ENCODE measurements at places on chromosomes 1 and 21.
A peak's percentile ranks its signal among the peaks of the same experiment; 100 is the strongest.

DNA sequence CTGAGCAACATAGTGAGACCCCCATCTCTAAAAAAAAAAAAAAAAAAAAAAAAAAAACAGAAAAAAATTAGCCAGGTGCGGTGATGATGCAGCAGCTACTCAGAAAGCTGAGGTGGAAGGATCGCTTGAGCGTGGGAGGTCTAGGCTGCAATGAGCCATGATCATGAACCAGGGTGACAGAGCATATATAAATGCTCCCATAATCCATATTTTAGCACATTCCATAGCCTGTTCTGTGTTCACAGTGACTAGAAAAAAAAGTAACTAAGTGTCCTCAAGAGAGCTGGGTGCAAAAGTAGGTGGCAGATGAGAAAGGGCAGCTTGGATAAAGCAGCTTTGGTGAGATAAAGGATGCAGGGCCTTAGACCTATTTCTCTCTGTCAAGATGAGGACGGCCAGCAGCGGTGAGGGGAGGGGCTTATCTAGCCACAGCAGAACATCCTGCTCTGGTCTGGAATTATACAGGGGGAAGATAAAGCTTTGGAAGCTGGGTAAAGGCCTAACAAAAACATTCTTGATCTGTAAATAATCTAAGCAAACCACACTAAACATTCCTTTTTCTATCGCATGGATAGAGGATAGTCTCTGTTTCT, 205.3 kb downstream of the DAB1 start:
- H3K27ac ChIP-seq = no peak overlapping the region
- H3K4me1 ChIP-seq = no peaks in the 10 kb centered on the region
- no peak overlapping the region for H3K4me3 ChIP-seq
- DNase-seq = no peak
- no peaks in the 10 kb centered on the region for H3K36me3 ChIP-seq

- no peaks in the 10 kb centered on the region for H3K36me3 ChIP-seq
- peaks cover 83% of the 10 kb centered on the region for H3K27me3 ChIP-seq
- no peak overlapping the region for H3K4me3 ChIP-seq
- H3K27ac ChIP-seq = no peak overlapping the region
- H3K4me1 ChIP-seq = no peaks in the 10 kb centered on the region
Measured at GRCh38 chr1:34612091-34612827, 142.6 kb upstream of the GJB5 start.

DNA sequence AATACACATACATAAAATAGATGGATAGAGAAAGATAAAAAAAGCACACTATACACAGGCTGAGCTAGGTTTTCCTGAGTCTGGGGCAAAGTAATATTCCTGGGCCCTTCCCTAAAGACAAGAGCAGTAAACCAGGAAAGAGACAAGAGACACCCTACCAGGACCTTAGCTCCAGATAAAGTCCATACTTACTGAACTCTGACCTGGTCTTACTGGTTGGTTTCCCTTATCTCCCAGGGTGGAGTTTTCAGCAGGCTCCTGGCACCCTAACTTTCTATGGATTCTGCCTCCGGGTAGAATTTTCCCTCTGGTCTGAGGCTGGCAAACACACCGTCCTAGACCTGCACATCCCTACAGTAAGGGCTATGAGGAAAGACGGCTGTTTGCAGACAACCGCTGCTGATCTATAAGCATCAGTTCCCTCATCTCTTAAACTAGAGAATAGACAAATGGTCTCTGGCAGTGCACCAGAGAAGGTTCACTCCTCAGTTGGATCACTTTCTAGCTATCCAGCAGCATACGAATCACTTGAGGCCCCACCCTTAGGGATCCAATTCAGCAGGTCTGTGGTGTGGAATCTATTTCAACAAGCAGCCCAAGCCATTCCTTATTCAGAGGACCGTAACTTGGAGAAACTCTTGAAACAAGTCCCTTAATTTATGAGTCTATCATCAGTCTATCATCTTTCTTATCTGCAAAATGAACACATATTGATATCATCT, 52.0 kb downstream of the ARHGEF11 start:
- H3K27ac ChIP-seq = no peak overlapping the region
- no peak for DNase-seq

- H3K27ac ChIP-seq = no peak overlapping the region
- DNase-seq = no peak
- H3K4me1 ChIP-seq = peaks cover 10% of the 10 kb centered on the region
- H3K27me3 ChIP-seq = no peaks in the 10 kb centered on the region
- peaks cover 49% of the 10 kb centered on the region for H3K36me3 ChIP-seq
- H3K4me3 ChIP-seq = no peak overlapping the region
Measured at GRCh38 chr1:6660415-6661049, 35.9 kb downstream of the THAP3 start.

DNA sequence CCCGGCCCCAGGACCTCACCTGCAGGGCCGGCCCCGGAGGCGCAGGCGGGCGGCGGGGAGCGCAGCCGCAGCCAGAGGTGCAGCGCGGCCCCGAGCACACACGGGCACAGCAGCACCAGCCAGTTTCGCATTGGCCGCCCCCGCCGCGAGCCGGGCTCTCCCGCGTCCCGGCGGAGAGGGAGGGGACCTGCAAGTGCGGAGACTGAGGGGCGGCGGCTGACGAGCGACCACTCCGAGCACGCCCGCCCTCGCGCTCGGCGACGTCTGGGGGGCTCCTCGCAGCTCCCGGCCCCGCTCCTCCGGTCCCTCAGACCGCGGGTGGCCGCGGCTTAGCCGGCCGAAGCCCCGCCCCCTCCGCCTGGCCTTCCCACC, at the start of gene B3GALNT2:
B3GALNT2 (minus strand) TSS at position 331 of the 372 bp plus-strand sequence; CDS start at position 131, 200 bp downstream.
- DNase-seq = no peak
- peaks cover 37% of the 10 kb centered on the region for H3K4me1 ChIP-seq
- H3K27ac ChIP-seq = peak within 1 kb of the TSS; percentile 98
- H3K36me3 ChIP-seq = peaks cover 6% of the 10 kb centered on the region

GRCh38 chr1:230170153-230170547, 103.1 kb downstream of the GALNT2 start:
- H3K4me3 ChIP-seq = no peak overlapping the region
- DNase-seq = no peak
- H3K27me3 ChIP-seq = no peaks in the 10 kb centered on the region
- H3K36me3 ChIP-seq = no peaks in the 10 kb centered on the region
- H3K27ac ChIP-seq = no peak overlapping the region

- no peak overlapping the region for H3K27ac ChIP-seq
- no peaks in the 10 kb centered on the region for H3K4me1 ChIP-seq
- H3K27me3 ChIP-seq = no peaks in the 10 kb centered on the region
- peaks cover 33% of the 10 kb centered on the region for H3K36me3 ChIP-seq
- H3K4me3 ChIP-seq = no peak overlapping the region
Measured at GRCh38 chr1:218336328-218336727, 8.8 kb upstream of the TGFB2 start.

- H3K4me1 ChIP-seq = peaks cover 10% of the 10 kb centered on the region
- H3K4me3 ChIP-seq = no peak overlapping the region
- no peak overlapping the region for H3K27ac ChIP-seq
- H3K27me3 ChIP-seq = no peaks in the 10 kb centered on the region
- H3K36me3 ChIP-seq = no peaks in the 10 kb centered on the region
- DNase-seq = no peak
Measured at GRCh38 chr1:172427191-172427590, 6.7 kb downstream of the C1orf105 start.

DNA sequence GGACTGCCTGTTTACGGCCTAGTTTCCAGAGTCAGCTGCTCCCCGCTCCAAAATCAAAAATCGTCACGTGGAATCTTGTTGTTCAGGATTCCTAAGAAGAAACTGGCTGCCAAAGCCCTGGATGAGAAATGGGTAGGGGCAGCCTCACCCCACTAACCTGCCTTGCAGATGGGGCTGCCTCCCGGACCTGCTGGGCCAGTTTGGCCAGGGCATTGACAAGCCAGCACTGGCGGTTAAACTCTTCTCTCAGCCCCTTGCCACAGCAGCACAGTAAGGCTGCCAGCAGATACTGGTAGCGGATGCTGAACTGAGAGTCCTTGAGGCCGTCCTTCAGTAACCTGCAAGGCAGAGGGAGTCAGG, 31.6 kb upstream of the PPP1R15B start:
- DNase-seq = no peak
- H3K4me3 ChIP-seq = no peak overlapping the region
- peak overlapping the region; percentile 6 for H3K27ac ChIP-seq
- peaks cover 19% of the 10 kb centered on the region for H3K36me3 ChIP-seq
- no peaks in the 10 kb centered on the region for H3K27me3 ChIP-seq

GRCh38 chr1:155187456-155187891, 13.8 kb downstream of the TRIM46 start:
- peaks cover 40% of the 10 kb centered on the region for H3K36me3 ChIP-seq
- no peak for DNase-seq
- H3K4me3 ChIP-seq = peak overlapping the region; percentile 47
- H3K4me1 ChIP-seq = peaks cover 28% of the 10 kb centered on the region

DNA sequence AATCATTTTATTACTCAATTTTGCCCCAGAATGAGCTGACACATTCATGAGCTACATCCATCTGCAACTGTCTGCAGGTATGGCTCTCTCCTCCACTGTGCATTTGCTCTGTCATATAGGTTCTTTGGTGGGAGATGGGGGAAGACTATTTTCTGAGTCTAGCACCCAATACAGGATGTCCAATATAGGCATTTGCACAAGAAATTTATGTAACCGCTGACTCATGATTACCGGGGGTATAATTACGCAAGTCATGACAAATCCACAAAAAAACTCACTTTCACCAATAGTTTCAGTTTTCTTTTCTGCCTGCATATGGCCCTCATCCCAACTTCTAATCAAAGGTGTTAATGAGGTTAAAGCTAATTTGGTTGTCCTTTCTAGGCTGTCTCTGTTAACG, 17.5 kb upstream of the VSIG8 start:
- DNase-seq = peak; percentile 93
- H3K27ac ChIP-seq = no peak overlapping the region
- no peak overlapping the region for H3K4me3 ChIP-seq
- no peaks in the 10 kb centered on the region for H3K27me3 ChIP-seq
- H3K36me3 ChIP-seq = no peaks in the 10 kb centered on the region

DNA sequence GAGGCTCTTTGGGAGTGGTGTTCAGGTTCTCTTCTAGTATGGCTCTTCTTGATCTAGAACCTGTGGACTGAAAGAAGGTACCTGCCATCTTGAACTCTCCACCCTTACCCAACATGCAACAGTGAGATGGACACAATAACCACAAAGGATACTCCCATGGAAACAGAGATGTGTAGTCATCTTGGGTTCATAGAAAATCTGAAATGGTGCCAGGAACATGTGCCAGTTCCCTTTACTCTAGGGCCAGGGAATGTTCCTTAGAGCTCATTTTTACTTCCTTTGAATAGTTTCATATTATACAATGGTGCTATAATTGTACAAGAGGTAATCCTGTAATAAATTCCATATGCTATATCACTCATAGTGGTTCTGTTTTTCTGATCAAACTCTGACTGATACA, 13.2 kb upstream of the SCYL3 start:
- H3K27ac ChIP-seq = no peak overlapping the region
- DNase-seq = peak; percentile 23
- H3K36me3 ChIP-seq = no peaks in the 10 kb centered on the region
- H3K4me3 ChIP-seq = no peak overlapping the region

DNA sequence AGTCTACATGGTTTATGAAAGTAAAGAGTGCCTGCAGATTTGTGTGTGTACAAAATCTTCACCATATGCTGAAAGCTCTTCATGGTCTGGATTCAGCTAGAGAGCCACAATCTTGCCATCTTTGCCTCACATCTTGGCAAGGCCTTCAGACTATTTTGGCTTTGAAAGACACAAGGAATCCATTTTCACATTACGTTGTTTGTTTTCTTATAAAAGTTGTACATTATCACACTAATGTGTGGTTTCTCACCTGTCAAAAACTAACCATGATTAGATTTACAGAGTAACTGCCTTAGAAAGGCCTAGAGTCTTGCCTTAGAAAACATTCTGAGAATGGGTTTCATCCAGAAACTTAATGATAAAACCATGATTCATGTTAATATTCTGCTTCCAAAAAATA, 494.6 kb downstream of the NEGR1 start:
- no peaks in the 10 kb centered on the region for H3K27me3 ChIP-seq
- no peak for DNase-seq
- H3K36me3 ChIP-seq = no peaks in the 10 kb centered on the region
- no peak overlapping the region for H3K27ac ChIP-seq

GRCh38 chr21:33980276-33980916, 64.8 kb upstream of the ATP5PO start:
- H3K27ac ChIP-seq = no peak overlapping the region
- H3K4me3 ChIP-seq = no peak overlapping the region
- peaks cover 32% of the 10 kb centered on the region for H3K4me1 ChIP-seq
- DNase-seq = peak; percentile 4
- H3K27me3 ChIP-seq = no peaks in the 10 kb centered on the region

- H3K36me3 ChIP-seq = no peaks in the 10 kb centered on the region
- no peak for DNase-seq
- H3K4me3 ChIP-seq = no peak overlapping the region
- H3K27me3 ChIP-seq = peaks cover 25% of the 10 kb centered on the region
Measured at GRCh38 chr1:175043824-175044223, 20.6 kb upstream of the MRPS14 start.

- no peaks in the 10 kb centered on the region for H3K4me1 ChIP-seq
- no peak for DNase-seq
- H3K36me3 ChIP-seq = peaks cover 26% of the 10 kb centered on the region
- no peak overlapping the region for H3K27ac ChIP-seq
- H3K27me3 ChIP-seq = no peaks in the 10 kb centered on the region
Measured at GRCh38 chr1:10324627-10325026, 74.2 kb upstream of the PGD start.

GRCh38 chr1:119367432-119368124, 1.0 kb upstream of the HAO2 start:
- H3K27ac ChIP-seq = no peak overlapping the region
- no peak overlapping the region for H3K4me3 ChIP-seq
- peak; percentile 60 for DNase-seq
- H3K4me1 ChIP-seq = peaks cover 14% of the 10 kb centered on the region

- H3K4me3 ChIP-seq = no peak overlapping the region
- no peak overlapping the region for H3K27ac ChIP-seq
- H3K27me3 ChIP-seq = no peaks in the 10 kb centered on the region
- no peaks in the 10 kb centered on the region for H3K4me1 ChIP-seq
Measured at GRCh38 chr1:208455821-208456220, 211.6 kb upstream of the PLXNA2 start.

DNA sequence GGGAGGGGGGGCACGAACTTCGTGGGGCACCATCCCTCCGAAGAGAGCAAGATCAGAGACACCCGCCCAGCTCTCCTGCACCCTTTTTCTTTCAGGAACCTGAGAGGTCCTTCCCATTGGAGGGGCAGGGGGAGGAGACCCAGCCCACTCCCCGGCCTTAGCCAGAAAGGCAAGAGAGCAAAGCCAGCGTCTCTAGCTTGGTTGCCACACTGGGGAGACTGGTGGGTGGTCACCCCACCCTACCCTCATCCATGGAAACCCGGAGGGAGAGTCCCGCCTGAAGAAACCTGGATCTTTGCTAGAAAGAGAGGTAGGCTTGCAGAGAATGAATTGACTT, 246 bp downstream of the ATP2B4 start:
- H3K27me3 ChIP-seq = no peaks in the 10 kb centered on the region
- peak overlapping the region; percentile 75 for H3K4me3 ChIP-seq
- no peaks in the 10 kb centered on the region for H3K36me3 ChIP-seq
- H3K4me1 ChIP-seq = peaks cover 53% of the 10 kb centered on the region
- no peak for DNase-seq
- H3K27ac ChIP-seq = peak overlapping the region; percentile 91

- no peak overlapping the region for H3K27ac ChIP-seq
- H3K27me3 ChIP-seq = peaks cover 16% of the 10 kb centered on the region
- H3K4me3 ChIP-seq = no peak overlapping the region
- no peak for DNase-seq
Measured at GRCh38 chr21:45306453-45306831, 18.7 kb upstream of the POFUT2 start.

- H3K4me3 ChIP-seq = no peak overlapping the region
- DNase-seq = no peak
- H3K27ac ChIP-seq = no peak overlapping the region
- H3K27me3 ChIP-seq = no peaks in the 10 kb centered on the region
- no peaks in the 10 kb centered on the region for H3K36me3 ChIP-seq
- H3K4me1 ChIP-seq = no peaks in the 10 kb centered on the region
Measured at GRCh38 chr1:89383185-89383584, 19.3 kb downstream of the GBP6 start.

- no peak overlapping the region for H3K27ac ChIP-seq
- H3K27me3 ChIP-seq = no peaks in the 10 kb centered on the region
- H3K36me3 ChIP-seq = no peaks in the 10 kb centered on the region
- no peak for DNase-seq
Measured at GRCh38 chr1:181080556-181080955, 7.9 kb upstream of the IER5 start.
